ENCODE measurements at places on chromosomes 4 and X.

GRCh38 chr4:6987588-6987961 is 55.6 kb upstream of the TADA2B start:
- DNase-seq, result peak; percentile 68

DNA sequence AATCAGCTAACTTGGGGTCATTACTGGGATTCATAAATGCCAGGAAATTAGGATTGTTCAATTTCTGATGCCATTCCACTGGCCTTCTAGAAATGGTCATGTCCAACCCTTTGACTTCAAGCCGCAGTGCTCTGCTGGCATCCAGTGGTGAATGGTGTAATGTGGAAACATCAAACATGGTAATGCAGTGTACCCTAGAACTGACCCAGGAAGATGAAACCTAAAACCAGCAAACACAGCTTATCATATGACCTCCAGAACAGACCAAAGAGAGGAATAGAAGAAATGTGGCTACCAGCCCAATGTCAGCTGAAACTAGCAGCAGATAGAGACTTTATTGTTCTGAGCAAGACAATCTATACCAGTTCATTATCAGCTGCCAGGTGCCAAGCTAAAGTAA is 13.8 kb downstream of the CXCL13 start:
- DNase-seq, result no peak

GRCh38 chrX:37603938-37604409 is 32.5 kb downstream of the LANCL3 start:
- no peak for DNase-seq

- no peak for DNase-seq
Observed at GRCh38 chr4:97836662-97837061, 306.6 kb downstream of the STPG2 start.

DNA sequence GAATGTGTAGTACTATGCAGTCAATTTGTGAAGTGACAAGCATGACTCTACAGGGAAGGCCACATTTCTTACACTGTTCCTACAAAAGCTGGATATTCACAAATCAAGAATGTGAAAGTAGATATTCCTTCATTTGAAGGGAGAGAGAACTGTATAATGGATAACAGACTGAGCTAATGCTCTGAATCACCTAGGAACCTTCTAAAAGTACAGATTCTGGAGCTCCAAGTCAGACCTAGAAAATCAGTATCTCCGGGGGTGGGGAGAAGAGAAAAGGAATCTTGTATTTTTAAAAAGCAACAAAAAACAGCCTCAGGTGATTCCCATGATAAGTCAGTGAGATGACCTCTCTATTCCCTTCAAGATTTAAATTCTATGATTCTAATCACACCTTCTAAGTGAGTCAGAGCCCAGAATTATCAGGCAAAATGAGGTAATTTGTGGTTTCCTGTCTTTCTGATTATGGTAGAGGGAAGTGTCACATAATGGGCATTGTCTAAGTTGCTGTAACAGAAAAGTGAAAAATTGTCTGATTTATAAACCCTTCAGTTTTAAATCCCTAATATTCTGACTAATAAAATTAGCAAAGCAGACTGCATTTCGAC is 80.9 kb downstream of the IL21 start:
- DNase-seq, result no peak

- DNase-seq, result no peak
Observed at GRCh38 chr4:98374643-98375042, 113.5 kb downstream of the RAP1GDS1 start.

GRCh38 chr4:48629458-48629857 is 139.4 kb downstream of the ZAR1 start:
- no peak for DNase-seq

GRCh38 chrX:140467211-140467610 is 37.7 kb downstream of the SOX3 start:
- DNase-seq, result no peak

- DNase-seq, result no peak
Observed at GRCh38 chr4:78610546-78611214, 59.1 kb downstream of the ANXA3 start.

GRCh38 chr4:61320154-61320553 is 120.0 kb downstream of the ADGRL3 start:
- no peak for DNase-seq

- DNase-seq, result no peak
Observed at GRCh38 chr4:16415751-16416150, 189.5 kb upstream of the TAPT1 start.

GRCh38 chr4:71322425-71322824 is 16.4 kb upstream of the SLC4A4 start:
- no peak for DNase-seq

GRCh38 chr4:76523593-76523992 is 88.6 kb downstream of the SHROOM3 start:
- DNase-seq, result no peak

DNA sequence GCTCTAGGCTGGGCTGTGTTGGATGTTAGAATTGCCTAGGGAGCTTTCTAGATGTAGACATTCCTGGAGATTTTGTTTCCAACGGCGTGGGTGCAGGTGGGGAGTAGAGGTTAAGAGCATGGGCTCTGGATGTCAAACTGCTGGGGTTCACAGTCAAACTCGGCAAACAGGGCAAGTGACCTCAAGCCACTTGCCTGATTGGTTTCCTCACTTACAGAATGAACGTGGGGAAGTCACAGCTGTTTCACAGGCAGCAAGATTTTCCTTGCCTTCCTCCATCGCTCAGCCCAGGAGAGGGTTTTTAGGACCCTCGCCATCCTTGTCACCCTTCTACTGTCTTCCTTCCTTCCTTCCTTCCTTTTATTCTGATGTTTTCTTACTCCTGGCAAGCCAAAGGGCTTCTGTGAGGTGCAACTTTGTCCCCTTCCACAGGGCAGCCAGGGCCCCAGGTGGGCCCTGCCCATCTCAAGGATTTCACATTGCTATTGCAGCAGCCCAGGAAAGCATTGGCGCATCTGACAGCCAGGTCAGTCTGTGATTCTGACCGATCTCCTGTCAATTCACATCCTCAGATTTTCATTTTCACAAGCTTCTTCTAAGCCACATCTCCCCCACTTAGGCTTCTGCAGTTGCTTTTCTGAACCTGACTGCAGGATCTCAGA is 7.0 kb downstream of the RTL5 start:
- DNase-seq, result no peak

- no peak for DNase-seq
Observed at GRCh38 chr4:56990109-56990905, 11.6 kb downstream of the POLR2B start.

- peak; percentile 17 for DNase-seq
Observed at GRCh38 chrX:138748480-138748879, 37.0 kb upstream of the FGF13 start.

- no peak for DNase-seq
Observed at GRCh38 chrX:38156838-38157237, 63.8 kb downstream of the SRPX start.

DNA sequence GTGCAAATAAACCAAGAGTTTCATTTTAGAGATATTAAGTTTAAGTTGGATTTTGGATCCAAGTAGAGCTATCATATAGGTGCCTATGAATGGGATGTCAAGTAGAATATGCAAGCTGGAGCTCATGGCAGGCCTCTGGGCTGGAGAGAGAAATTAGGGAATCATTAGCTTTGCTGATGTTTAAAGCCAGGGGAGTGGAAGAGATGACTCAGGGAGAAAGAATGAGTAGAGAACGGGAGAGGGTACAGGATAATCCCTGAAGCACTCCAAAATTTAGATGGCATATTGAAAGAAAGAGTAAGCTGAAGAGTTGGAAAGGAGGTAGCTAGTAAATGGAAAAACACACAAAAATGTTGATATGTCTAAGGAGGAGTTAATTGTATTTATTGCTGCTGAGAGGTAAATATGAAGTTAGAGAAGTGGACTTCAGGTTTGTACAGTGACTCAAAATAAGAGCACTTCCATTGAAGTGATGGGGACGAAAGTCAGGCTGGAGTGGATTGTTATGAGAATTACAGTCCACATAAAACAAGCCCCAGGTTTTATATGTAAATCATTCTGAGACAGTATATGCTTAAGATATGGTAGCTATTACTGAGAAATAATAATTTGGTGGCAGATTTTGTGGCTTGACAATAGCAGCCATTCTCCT is 72.5 kb upstream of the GRXCR1 start:
- DNase-seq, result no peak

GRCh38 chr4:30903502-30904214 is 183.5 kb downstream of the PCDH7 start:
- no peak for DNase-seq

DNA sequence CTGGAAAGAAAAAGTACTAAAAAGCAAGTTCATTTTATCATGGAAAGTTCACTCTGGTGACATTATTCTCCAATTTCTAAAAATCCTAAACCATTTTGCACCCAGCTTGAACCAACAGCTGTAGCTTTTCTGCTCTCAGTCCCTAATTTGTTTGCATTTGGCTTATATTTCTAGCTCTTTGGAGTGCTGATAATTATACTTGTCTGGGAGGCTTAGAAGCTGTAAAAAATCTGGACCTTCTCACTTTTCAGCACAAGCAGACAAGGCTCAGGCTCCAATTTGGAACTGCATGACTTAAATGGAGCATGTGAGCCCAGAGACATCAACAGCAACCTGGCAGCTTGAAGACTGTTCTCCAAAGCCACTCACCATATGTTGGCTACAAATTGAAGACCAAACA is 170.9 kb upstream of the PCDH18 start:
- no peak for DNase-seq

GRCh38 chr4:85833302-85833701 is 358.4 kb downstream of the ARHGAP24 start:
- peak; percentile 53 for DNase-seq

DNA sequence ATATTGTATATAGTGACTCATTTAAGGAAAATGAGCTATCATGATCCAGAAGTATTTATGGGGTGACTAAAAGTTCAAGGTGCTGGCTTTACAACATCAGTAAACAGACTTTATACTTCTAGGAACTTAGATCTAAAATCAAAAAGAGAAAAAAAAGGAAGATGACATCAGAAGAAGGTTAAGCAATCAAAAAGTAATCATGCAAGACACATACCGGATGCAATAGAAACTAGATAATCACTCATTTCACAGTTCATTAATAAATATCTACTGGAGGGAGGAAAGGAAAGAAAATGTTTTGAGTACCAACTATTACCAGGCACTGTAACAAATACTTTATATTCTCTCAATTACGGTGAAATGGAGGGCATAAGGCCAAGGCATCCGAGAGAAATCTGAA is 276.4 kb downstream of the SPRY1 start:
- no peak for DNase-seq

DNA sequence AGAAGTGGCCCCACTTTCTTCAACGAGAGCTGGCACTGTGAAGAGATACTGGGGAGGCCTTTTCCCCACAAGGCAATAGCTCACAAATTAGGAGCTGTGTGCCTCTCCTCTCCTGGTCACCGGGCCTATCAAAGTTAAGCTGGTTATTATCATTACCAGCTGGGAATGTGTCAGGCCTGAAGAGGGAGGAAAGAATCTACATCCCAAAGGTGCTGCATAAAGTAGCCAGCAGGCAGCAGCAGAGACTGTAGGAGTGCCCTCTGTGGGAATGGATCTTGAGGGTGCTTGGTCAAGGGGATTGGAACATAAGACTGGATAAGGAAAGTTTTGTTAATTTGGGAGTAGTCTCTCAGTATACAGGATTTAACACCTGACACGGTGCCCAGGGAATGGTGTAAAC is 9.1 kb upstream of the TMPRSS11D start:
- peak; percentile 25 for DNase-seq

- DNase-seq, result no peak
Observed at GRCh38 chr4:99062120-99062519, 26.5 kb downstream of the ADH5 start.

DNA sequence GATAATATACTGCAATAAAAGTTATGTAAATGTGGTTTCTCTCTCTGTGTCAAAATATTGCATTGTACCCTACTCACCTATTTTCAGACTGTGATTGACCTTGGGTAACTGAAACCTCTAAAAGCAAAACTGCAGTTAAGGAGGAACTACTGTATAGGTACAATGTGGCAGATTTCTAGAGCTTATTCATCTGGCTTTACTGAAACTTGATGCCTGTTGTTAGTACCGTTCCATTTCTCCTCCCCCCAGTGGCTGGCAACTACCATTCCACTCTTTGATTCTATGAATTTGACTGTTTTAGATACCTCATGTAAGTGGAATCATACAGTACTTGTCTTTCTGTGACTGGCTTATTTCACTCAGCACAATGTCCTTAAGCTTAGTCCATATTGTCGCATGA is 61.9 kb downstream of the HOPX start:
- no peak for DNase-seq

- peak; percentile 69 for DNase-seq
Observed at GRCh38 chr4:124334119-124334518, 378.4 kb downstream of the ANKRD50 start.

GRCh38 chr4:77194989-77195388 is 38.0 kb downstream of the CCNG2 start:
- DNase-seq, result no peak

GRCh38 chrX:108309144-108309543 is 129.1 kb downstream of the COL4A6 start:
- no peak for DNase-seq

DNA sequence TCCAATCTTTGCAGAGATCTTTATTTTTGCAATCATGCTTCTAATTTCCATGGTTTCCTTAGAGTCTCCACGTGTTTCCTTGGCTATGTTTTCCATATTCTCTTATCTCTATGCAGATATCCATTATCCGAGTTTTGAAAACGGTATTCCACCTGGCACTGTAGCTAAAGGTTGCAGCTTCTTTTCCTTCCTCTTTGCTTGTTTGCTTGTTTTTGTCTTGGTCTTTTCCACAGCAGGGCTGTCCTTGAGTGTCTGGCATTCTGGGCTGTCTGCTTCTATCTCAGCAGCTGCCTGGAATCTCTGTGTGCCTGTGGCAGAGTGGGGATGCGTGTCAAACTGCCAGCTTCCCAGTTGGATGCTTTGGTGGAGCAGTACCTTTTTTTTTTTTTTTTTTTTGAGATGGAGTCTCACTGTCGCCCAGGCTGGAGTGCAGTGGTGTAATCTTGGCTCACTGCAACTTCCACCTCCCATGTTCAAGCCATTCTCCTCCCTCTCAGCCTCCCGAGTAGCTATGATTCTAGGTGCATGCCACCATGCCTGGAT is 46.9 kb downstream of the WFS1 start:
- no peak for DNase-seq

DNA sequence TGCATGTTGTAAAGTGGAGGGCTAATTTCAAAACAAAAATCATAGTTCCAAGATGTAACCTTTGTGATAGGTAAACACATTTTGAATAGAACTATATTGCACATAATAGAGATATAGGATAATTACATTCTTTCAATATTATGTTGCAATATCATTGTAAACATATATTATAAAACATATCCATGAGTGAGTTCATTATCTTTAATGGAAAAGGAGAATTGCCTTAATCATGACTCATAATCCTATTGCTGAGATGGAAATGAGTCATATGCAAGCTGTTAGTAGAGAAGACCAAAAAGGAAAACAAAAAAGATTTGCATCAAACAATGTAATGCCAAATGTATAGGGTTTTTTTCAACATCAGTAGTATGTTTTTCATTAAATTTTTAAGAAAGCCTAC is 73.7 kb upstream of the WDR44 start:
- DNase-seq, result no peak

- DNase-seq, result no peak
Observed at GRCh38 chr4:52833941-52834525, 28.1 kb upstream of the RASL11B start.

- no peak for DNase-seq
Observed at GRCh38 chr4:72679666-72680065, 110.6 kb upstream of the ADAMTS3 start.

Data from neural progenitor cell (in vitro differentiated cells).